Esophagus squamous epithelium (tissue), 5 donors: ENCODE measurements at places on chromosomes 2 and 18.

DNA sequence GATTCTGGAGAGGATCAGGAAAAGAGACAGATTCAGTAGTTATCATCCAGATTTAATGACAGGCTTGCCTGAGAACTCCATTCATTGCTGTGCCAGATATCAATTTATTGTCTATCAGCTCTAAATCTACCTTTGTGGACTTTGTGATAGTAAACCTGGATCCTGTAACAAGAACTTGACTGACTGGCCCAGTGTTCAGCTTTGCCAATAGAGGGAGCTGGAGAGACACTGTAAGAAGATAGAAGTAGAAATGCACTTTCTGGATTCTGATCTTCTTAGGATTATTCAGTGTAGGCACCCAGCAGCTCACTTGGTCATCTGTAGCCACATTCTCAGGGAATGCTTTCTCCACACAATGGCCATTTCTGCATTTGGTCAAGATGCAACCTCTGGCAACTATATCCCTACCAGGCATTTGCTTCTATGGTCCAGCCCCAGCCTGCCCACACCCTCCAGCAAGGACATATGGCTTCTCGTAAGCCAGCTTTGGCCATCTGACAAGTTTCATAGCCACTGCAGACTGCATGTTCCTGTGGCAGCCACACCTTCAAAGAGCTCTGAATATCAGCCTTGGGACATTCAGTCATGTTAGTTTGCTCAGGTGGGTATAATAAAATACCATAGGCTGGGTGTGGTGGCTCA is 6.1 kb upstream of the SERPINB8 start:
- DNase-seq: no peak

DNA sequence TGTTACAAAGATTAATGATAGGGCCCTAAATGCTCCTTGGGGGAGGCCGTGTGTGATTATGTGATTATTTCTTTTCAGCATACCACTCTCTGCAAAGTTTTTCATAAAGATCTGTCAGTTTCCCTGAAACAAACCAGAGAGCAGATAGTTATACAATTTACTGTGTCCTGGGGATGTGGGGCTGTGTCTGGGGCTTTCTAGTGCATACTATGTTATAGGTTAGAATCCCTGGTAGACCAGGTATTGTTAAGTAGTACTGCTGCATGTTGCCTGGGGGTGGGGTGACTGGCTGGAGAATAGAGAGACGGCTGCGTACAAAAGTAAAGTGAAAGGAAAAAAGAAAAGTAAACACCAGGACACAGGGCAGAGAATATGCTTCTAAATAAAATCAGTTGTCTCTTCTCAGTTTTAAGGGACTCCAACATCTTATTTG is 3.3 kb upstream of the CCBE1 start:
- DNase-seq: no peak

DNA sequence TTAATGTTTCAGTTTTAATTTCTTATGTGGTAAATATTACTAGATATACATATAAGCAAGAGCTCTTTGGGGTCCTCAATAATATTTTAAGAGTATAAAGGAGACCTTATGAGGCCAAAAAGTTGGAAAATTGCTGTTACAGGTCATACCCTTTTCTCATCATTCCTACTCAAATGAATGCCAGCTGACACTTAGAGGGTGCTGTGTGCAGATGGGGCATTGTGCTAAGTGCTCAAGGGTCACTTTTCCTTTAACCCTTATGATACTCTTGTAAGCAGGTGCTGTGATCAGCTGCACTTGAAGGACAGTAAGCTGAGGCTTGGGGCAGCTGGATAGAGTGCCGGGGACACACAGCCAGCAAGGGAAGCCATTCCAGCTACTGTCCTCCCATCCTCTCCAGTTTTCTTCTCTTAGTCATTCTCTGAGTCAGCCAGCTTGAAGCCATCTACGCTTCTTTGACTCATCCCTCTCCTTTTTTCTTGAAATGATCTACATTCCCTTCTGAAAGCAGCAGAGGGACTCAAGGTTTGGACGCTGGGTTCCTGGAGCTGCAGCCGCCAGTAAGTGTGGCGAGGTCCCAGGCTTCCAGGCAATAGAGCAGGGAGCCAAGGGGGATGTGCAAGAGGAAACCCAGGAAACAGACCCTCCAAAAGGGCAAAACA is 42.0 kb upstream of the CREB1 start:
- no peak for DNase-seq

GRCh38 chr2:157747695-157748370 is 119.2 kb upstream of the ACVR1C start:
- DNase-seq: no peak

DNA sequence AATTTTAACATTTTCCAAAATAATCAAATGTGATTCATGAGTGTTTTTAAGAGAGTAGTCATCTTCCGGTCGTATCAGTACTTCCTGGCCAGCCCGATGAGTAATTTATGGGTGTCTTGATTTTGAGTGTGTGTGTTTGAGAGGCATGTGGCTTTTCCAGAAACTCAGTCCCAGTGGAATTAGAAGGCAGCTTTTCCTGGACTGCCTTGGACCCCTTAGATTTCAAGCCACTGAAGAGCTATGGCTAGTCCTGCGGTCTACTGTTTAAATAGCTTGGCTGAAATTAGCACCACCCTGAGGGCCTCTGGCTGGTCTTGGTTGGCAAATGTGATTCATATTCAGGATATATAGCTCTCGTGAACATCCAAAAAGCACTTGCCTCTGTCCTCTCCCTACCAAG is 59.4 kb downstream of the HK2 start:
- no peak for DNase-seq

DNA sequence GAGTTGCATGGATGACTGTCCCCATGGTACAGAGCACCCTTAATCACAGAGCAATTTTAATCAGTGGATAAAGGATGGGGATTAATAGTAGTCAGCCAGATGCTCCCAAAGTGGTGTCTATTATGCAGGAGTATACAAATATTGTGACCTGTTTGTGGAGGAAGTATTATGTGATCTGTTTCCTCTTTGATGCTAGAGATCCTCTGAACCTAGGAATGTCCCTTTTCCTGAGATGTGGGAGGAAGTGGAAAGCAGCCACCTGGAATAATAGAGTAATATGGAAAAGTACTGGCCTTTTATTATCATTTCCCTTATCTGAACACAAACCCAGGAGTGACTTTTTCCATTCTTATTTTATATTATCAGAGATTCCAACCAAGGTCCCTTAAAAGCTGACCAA is 94.2 kb upstream of the EFEMP1 start:
- DNase-seq: no peak

DNA sequence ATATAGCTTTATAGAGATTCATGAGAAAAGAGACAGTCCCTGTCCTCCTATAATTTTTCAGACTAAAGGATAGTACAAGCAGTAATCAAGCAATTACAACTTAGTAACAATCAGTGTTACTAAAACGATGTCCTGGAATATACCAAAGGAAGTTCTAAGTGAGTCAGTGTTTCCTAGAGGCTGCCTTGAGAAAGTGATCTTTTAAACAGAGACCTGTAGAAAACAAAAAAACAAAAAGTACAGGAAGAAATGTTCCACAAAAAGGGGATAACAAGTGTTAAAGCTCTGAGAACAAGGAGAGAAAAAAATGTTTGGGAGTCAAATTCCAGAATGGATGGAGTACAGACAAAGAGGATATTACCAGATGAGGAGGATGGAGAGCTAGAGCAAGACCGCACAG is 556.4 kb downstream of the ERBB4 start:
- DNase-seq: no peak

DNA sequence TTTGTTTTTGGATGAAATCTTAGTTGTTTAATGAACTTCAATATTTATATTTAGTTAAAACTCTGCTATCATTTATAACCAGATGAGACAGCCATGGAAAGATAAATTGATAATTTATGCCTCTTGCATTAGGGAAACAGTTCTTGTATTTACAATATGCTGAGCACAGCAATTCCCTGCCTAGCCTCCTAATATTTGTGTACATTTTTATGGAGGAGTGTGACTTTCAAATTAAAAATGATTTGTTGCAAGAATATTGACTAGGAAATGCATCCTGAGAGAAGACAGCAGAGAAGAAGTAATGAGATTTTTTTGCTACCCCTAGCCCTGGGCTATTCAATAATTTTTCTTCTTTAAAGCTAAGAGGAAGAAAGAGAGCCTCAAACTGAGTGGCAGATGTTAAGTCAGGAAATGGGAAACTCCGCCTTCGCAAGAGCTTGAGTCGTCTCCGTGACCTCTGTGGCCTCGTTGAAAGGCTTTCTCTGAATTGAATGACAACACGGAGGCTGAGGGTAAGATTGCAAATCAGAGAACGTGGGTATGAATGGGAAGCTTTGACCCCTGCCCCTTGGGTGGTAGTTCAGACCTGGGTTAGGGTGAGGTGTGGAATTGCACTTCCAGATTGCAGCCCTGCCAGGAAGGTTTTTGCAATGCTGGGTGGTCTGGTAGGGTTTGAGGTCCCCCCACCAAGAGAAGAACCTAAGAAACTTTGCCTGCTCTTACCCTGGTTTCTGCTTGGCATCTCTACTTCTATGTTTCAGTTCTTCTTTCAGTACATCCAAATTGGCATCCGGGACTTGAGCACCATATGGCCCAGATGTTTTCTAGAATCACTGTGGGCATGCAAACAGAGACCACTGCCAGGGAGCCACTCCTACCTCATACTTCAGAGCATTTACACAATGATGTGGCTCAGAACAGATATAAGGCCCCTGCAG is 210.3 kb upstream of the RBMS1 start:
- DNase-seq: peak; percentile 1

- no peak for DNase-seq
These were observed 22.8 kb downstream of the SRBD1 start for GRCh38 chr2:45588158-45588829.

DNA sequence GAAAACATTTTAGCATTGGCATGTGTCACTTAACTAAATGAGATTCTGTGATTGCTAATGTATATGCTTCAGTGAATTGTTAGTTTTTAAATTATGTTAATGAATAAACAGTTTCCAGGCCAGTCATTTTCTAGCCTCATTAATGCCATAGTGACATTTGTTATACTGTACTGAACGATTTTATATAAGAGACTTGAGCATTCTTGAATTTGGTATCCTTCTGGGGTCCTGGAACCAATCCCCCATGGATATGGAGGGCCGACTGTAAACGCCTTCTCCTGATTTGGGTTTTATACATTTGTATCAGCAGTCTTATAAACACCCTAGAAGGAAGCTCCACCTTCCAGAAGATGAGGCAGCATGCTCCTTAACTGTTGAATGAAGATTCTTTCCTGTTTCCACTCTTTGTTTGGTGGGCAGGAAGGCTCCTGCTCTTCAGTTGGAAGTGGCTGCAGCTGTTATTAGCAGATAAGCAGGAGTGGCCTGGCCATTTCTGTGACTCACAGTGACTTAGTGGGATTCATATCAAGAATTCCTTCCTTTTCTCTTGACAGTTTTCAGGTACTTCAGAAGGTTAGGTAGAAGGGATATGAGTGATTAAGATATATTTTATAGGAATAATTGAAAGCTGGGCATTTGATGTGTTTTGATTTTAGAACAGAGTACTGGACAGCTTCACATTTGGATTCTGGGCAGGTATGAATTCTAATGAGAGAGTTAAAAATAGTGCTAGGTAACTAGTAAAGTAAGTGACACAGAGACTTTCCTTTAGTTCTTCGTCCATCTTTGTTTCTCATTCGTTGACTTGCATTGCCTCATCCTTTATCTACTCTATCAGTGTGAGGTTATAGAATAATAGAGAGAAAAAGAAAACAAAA is 124.9 kb downstream of the PLCL1 start:
- no peak for DNase-seq

GRCh38 chr2:230905448-230906421 is 19.3 kb downstream of the GPR55 start:
- no peak for DNase-seq

DNA sequence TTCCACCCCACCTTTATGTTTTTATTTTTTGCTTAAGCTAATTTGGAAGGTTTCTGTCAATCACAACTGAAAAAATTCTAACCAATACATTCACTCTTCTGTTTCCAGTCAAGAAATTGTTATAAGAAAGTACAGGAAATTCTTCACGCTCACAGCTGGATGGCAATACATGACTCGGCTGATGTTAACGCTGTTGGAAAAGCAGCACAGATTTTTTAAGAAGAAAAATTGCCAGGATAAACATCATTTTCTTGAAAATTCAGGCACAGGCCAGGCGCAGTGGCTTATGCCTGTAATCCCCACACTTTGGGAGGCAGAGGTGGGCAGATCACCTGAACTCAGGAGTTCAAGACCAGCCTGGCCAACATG is 46.1 kb downstream of the STPG4 start:
- DNase-seq: no peak

DNA sequence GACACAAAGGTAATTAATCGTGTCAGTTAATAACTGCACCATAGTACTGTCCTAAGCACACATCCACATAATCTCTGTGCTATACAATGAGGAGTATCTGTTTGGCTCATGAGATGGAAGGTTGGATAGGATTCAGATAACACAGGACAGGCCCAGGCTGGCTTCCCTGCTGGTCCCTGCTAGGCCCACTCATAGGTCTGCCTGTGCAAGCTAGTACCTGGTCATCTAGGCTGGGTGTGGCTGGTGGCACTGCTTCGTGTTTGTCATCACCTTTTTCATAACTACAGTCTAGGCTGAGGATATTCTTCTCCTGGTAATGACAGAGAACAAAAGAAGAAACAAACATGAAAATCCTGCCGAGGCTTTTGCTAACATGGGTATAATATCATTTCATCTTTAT is 392.8 kb downstream of the TRIB2 start:
- DNase-seq: no peak
